Suppressor macrophage treated with lipopolysaccharide for 4 hours (primary cell): ENCODE measurements at places on chromosomes 16 and 17.

- DNase-seq: no peak
Observed at GRCh38 chr17:42308446-42308845, 20.1 kb downstream of the STAT5A start.

DNA sequence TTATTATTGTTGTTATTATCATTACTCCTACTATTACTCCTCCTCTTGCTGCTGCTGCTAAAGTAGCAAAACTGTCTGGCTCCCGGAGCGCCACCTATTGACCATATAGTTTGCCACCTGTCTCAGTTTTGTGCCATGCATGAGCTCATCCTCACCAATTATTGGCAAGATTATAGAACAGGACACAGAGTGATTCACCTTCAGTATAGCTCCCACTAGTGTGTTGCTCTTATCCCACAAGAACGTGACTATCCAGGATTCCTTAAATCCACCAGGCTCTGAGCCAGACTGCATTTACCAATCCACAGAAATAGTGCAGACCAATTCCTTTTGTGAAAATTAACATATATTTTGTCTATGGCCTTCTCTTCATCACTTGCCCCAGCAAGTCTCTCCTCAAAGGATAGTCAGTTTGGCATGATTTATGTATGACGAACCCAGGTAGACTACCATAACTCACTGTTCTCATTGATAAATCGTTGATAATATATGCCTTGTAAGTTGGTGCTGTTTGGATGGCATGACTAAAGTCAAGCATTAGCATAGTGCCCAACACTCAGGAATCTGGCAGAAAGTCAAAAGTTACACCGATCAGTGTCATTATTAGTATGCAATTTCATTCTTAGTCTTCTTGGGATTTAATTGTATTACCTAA, 405.5 kb upstream of the HSBP1 start:
- no peak for DNase-seq

DNA sequence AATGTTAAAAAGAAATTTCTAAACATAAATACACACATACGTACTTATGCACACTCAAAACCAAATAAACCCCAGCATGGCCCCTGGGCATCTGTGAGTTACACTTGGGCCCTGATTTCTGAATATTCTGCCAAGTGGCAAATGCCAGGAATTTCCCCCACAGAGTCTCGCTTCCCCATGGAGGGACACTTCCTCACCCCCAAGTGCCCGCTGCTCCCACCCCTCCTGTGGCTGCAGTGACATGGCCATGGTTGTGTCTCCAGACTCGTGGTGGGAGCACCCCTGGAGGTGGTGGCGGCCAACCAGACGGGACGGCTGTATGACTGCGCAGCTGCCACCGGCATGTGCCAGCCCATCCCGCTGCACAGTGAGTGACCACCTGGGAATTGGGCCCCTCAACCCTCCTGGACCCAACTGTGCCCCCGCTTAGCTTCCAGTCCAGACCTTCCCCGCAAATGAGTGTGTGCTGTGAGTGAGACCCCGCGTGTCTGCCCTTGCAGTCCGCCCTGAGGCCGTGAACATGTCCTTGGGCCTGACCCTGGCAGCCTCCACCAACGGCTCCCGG, 4.0 kb downstream of the ITGAD start:
- DNase-seq: peak; percentile 74

DNA sequence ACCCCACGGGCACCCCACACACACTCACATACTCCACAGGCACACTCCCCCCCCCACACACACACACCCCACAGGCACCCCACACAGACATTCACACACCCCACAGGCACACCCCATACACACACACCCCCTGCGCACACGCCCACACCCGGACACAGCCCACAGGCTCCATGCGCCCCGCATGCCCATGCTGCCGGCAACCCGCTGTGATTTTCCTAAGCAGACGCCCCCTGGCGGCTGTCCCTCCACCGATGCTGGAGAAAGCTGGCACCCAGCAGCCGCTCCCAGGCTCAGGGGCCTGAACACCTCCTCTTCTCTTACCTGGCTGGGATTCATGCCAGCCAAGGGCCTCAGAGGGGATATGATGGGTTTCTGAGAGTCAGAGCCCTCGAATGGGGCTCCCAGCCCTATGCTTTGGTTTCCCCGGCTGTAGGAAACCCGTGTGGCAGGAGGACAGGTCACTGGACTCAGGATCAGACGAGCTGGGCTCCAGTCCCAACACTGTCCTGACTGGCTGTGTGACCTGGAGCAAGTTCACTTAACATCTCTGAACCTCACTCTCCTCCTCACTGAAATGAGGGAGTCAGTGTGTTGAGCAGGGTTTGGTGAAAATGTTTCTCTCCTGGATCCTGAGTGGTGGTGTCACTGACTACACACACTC, 19.6 kb upstream of the TNFRSF13B start:
- DNase-seq: peak; percentile 79

- DNase-seq: no peak
Observed at GRCh38 chr16:83807327-83807709, 460 bp upstream of the HSBP1 start.

DNA sequence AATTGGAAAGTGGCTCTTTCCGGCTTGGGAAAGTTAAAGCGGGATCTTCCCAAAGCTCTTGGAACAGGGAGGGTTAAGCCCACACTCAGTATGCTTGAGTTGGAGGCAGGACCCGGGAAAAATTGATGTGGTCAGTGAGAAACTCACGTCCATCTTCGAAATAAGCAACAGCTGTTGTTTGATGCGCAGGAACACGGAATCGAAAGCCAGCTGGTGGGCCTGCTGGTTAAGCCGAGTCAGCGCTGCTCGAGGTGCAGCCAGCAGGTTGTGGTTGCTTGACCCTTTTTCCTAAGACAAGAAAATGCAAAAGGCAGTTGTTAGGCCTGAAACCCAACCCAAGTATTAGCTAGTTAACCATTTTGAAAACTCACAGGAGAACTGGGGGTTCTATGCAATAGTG, 49.4 kb downstream of the COG7 start:
- no peak for DNase-seq

DNA sequence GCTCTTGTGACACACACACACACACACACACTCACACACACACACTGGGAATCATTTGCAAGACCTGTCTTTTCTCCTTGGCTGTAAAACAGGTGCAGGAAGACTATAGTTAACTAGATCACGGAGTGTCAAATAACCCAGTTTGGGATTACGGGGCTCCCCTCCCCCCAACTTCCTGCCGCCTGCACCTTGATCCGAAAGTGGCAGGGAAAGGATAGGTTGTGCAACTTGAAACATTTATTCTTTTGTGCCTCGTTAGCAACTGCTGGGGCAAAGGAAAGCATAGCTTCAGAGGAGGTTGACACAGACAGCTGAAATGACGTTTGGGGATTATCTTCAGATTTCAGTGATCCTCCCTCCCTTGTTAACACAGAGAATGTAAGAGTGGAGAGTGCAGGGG, 149.5 kb downstream of the NTN1 start:
- DNase-seq: no peak

GRCh38 chr17:49074851-49075540, 57.6 kb upstream of the B4GALNT2 start:
- DNase-seq: no peak

GRCh38 chr17:81048827-81049371, 13.9 kb downstream of the BAIAP2 start:
- no peak for DNase-seq

DNA sequence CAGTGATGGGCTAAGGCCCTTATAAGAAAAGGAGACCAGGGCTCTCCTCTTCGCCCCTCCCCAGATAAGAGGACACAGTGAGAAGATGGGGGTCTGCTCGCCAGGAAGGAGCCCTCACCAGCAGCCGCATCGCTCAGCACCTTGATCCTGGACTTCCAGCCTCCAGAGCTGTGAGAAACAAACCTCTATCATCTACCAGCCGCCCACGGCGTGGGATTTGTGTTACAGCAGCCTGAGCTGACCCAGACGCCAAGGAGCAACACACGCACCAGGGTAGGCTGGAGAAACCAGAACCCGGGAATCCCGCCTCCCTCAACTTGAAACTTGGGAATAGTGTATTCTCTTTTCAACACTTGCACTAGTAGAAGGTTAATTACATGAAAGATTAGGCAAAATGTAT, 4.2 kb upstream of the ZG16B start:
- DNase-seq: no peak

- no peak for DNase-seq
Observed at GRCh38 chr16:70779361-70779760, 21.6 kb downstream of the VAC14 start.
